Vagina (tissue), 2 donors: ENCODE measurements at places on chromosomes 1 and 21.
A peak's percentile ranks its signal among the peaks of the same experiment; 100 is the strongest.

- peak; percentile 88 for DNase-seq
These were observed 21.9 kb downstream of the RD3 start for GRCh38 chr1:211469938-211470529.

GRCh38 chr21:44890961-44891541, 17.6 kb upstream of the PTTG1IP start:
- no peak for DNase-seq

- no peak for DNase-seq
These were observed 102.4 kb downstream of the FMN2 start for GRCh38 chr1:240194120-240194519.

- no peak for DNase-seq
These were observed 39.6 kb downstream of the PDE4B start for GRCh38 chr1:65832296-65832695.

DNA sequence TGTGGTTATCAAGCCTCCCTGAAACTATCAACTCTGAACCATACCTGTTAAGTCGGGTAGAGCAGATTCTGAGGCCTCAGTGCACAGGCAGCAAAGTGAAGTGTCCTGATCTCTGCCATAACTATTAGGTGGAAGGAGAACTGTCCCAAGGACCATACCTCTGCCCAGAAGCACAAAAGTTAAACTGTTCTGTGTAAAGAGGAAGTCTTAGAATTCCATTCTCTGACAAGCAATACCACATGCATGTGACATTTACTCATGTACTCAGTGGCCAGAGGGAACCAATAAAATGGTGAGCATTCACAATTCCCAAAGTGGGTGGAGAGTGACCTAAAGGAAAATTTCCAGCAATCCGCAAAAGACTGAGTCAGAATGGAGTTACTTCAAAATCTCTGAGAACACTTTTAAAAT, 61.0 kb downstream of the TOR3A start:
- no peak for DNase-seq

DNA sequence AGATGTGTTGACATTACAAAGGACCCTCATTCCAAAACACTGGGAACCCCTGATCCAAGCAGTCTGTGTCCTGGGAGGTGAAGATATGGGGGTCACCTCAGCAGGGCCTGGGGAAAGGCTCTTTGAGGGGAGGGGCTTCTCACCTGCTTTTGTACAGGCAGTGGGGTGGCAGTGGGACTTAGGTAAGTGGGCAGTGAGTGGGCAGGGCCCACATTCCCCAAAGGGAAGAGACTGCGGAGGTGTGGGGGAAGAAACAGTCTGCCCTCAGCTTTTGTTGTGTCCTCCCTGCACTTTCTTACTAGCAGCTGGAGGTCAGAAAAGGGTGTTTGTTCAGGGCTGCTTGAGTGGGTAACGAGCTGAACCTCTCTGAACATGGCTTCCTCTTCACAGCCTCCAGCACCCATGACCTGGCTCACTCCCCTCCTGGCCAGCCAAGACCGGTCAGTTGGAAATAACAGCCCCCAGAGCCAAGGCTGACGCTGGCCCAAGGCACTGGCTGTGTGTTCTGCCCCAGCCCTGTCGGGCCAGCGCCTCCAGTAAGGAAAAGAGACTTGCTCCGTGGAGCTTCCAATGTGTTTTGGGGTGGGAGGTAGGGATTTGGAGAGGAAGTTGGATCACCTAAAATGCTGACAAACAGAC, 173.5 kb downstream of the PSMG1 start:
- DNase-seq = no peak

- DNase-seq = no peak
These were observed 76.8 kb downstream of the FOXJ3 start for GRCh38 chr1:42258218-42258617.

- DNase-seq = no peak
These were observed 18.7 kb upstream of the SPOCD1 start for GRCh38 chr1:31834501-31834900.

- DNase-seq = no peak
These were observed 25.8 kb upstream of the GBP5 start for GRCh38 chr1:89298461-89298860.

DNA sequence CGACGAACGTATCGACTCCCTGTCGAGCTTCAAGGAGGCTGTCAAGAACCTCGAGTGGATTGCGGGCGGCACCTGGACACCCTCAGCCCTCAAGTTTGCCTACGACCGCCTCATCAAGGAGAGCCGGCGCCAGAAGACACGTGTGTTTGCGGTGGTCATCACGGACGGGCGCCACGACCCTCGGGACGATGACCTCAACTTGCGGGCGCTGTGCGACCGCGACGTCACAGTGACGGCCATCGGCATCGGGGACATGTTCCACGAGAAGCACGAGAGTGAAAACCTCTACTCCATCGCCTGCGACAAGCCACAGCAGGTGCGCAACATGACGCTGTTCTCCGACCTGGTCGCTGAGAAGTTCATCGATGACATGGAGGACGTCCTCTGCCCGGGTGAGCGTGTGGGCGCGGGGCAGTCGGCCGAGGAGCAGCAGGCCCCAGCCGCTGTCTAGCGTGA, 28.0 kb downstream of the COL6A2 start:
- no peak for DNase-seq

DNA sequence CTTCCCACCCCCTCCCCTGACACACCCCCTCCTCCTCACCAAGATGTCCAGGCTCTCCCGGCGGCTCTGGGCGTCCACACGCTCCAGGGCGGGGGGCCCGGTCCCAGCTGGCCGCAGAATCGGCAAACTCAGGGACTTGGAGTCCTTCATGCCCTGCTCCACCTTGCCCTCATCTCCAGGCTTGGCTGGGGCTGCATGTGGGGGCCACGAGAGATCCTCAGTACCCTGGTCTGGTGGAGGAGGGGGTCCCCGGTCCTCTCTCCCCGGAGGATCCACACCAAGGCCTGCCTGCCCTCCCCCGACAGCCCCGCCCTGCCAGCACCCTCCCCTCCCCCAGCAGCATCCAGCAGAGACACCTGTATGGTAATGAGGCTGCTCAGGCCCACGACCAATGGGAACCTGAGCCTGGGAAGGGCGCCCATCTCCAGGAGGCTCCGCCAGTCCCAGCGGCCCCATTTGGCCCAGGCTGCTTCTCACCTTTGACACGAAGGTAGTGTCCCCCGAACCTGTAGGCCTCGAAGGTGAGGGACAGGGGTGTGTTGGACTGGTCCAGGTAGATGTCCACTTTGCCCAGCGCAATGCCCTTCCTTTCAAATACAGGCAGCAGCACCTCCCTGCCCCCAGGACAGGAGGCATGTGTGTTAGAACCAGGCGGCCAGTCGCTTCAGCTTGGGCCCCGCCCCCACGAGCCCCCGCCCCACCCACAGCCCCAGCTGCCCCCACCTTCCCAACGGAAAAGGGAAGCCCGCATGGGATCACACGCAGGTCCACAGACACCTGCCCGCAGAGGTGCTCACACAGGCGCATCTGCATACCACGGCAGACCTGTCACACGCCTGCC, 8.2 kb upstream of the TNFRSF25 start:
- no peak for DNase-seq

DNA sequence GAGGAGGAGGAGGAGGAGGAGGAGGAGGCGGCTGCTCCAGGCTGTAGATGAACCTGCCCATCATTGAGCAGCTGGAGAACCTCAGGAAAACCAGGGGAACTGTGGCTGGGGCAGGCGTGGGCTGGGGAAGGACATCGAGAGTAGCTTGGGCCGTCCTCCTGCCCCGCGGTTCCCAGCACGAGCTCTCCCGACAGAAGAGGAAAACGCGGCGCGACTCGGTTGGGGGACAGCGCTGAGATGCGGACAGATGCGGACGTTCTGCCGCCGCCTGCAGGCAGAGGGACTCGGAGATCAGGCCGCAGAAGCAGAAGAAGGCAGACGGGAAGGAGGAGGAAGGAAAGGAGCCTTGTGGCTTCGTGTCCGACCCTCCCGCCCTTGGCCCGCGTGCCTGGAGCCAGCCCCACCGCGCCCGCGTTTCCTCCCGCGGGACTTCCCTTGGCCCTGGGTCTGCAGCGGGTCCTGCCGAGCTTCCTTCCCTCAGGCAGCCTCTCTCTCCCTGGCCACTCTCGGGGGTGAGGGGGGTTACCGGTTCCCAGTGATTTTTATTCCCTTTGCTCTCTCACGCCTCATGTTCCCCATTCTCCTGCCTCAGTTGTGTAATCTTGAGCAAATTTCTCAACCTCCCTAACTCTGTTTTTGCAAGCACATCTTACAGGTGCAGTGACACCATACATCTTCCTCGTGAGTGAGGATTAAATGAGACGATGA, 1.7 kb upstream of the TNFRSF9 start:
- DNase-seq = no peak

DNA sequence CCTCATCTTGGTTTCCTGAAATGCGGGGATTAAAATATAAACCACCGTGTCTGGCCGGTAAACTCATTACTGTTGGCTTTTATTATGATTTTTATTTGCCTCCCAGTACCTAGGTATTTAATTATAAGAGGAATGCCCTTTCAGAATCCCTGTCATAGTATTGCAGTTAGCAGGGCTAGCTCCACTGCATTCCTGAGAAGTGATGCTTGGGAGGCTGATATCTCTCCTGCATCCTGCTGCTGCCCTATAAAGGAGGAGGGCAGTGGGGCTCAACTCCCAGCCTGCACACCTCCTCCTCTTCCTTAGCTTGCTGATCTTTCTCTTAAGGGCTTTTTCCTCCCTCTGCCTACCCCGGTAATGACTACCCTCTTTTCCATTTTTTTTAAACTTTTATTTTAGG, 19.9 kb upstream of the DISC1 start:
- DNase-seq = no peak
